ENCODE measurements at places on chromosomes 3 and 15.

GRCh38 chr3:73115806-73116205, 54.3 kb downstream of the EBLN2 start:
- DNase-seq, result no peak

- peak; percentile 88 for DNase-seq
These were observed 2.0 kb upstream of the CEMIP start for GRCh38 chr15:80777137-80777536.

DNA sequence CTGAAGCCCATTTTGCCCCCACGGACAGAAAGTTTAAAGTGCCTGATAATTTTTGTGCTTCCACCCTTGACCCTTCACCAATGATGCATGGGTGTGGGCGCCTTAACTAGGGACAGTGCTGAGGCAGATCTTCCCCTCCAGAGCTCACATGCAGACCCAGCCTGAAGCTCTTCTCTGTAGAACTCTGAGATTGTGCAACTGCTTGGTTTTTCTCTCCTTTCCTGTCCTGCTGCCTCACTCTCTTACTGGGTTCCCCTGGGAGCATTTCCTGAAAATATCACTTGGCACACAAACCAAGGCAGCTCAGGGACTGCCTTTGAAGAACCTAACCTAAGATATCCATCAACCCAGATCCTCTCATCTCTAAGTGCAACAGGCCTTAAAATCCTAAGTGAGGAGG, 220.3 kb upstream of the STT3B start:
- no peak for DNase-seq

DNA sequence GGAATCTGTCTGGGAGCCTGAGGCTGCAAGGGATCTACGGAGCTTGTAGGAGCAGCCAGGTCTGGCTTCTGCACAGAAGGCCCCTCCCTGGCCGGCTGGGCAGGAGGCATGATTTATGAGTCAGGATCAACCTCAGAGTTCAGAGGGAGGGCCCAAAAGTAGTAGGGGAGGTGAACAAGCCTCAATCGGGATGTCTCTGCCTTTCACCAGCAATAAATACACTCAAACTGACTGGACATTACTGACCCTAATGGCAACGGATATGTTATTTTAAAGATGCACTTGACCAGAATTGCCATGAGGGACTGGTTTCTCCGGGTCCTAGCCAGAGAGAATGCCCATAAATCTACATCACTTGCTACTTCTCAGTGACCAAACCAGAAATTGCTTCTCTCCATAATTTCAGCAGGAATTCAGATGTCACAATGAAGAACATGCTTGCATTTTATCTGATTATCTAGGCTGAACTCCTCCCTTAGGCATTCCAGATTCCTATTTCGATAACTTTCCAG, 109.6 kb upstream of the LMOD3 start:
- DNase-seq, result no peak

- DNase-seq, result peak; percentile 32
These were observed 56.8 kb upstream of the INSYN1 start for GRCh38 chr15:73809728-73810501.

DNA sequence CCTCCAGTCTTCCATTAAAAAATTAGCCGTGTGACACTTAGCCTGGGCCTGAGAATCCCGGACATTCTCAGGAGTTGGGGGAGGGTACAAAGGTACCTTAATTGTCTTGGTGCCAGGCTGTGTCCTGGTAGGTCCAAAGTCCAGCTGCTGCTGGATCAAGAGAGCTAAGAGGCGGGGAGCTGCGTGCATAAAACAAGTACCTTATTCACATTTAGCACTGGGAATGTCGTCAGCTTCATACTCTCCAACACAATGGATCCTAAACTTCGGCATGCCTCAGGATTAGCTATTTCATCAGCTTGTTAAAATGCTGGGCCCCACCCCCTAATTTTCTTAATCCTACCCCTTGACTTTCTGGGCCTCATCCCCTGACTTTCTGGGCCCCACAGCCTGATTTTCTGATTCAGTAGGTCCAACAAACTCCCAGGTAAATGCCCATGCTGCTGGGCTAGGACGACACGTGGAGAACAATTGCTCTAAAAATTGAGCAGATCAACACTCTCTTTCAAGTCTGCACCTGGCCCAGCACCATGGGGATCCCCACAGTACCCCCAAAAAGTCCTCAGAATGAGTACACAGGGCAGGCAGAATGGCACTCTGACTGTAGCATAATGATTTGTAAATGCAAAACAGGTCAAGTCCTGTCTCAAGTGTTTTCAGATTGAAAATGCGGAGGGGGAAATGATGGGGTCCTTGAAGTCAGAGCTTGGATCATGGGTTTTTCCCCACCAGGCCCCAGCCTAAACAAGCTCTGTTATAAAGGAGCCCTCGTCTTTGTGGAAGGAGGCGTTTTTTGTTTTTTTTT, 5.6 kb upstream of the AEN start:
- no peak for DNase-seq

DNA sequence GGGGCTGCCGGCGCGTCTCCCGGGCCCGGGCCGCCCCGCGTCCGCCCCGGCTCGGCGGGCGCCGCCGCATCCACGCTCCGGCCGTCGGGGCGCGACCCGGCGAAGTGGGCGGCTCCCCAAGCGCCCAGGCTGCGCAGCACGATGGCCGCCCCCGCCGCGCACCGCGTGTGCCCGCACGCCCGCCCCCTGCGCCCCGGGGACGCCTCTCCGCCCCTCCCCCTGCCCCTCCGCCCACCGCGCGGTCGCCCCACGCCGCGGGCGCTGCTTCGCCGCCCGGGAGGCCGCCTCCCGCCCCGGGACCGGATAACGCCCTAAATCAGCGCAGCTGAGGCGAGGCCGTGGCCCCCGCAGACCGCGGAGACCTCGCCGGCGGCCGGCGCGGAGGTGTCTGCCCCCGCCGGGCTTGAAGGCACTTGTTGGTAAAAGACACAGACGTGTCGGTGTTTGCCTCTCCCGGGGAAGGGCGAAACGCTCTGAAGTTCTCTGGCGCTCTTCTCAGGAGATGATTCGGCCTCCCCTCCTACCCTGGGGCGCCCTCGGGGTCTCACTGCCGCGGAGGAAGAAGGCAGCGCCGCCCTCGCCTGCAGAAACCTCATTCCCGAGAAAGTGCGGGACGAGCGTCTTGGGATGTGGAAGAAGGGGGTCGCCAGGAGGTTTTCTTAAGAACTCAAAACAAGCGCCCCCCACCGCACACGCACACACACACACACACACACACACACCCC, at the start of gene BNC1:
Gene BNC1 (minus strand): TSS at position 106 of the 725 bp plus-strand sequence. CDS start 36 bp downstream, at position 70.
- DNase-seq, result no peak

DNA sequence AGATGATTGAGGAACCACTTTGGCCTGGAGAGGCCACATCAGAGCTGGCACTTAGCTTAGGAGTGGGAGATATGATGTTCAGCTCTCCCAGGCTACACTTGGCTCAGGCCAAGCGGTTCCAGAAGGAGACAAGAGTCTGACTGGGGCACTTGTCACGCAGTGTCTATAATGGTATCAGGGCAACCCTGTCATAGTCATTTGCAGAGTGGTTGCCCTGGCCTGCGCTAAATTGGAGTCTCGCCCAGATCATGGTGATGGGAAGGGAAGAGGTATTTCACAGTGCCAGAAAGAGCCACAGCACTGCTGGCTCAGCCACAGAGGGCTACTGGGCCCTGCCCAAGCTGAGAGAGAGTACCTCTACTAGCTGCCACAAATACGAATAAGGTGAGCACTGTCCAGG, 186.9 kb upstream of the CRBN start:
- DNase-seq, result no peak

DNA sequence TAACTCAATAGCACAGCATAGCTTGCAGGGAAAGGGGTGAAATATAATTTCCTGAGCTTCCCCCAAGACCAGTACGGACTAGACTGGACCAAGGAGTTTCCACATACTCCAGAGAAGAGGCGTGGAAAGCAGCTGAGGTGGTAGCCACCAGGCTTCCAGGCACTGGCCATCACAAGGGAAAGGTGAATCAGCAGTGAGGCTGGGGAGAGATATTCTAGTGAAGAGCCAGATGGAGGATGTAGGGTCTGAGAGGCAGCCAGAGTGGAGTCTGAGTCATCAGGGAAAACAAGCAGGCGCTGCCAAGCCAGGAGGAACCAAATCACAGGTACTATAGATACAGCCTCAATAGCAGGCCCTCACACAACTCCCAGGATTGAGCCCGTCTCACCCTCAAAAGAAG, 9.6 kb upstream of the RASA2 start:
- peak; percentile 68 for DNase-seq

- DNase-seq, result no peak
These were observed 613.4 kb downstream of the FOXP1 start for GRCh38 chr3:70970171-70970570.

- no peak for DNase-seq
These were observed 91.3 kb downstream of the PLXNA1 start for GRCh38 chr3:127073941-127074820.

DNA sequence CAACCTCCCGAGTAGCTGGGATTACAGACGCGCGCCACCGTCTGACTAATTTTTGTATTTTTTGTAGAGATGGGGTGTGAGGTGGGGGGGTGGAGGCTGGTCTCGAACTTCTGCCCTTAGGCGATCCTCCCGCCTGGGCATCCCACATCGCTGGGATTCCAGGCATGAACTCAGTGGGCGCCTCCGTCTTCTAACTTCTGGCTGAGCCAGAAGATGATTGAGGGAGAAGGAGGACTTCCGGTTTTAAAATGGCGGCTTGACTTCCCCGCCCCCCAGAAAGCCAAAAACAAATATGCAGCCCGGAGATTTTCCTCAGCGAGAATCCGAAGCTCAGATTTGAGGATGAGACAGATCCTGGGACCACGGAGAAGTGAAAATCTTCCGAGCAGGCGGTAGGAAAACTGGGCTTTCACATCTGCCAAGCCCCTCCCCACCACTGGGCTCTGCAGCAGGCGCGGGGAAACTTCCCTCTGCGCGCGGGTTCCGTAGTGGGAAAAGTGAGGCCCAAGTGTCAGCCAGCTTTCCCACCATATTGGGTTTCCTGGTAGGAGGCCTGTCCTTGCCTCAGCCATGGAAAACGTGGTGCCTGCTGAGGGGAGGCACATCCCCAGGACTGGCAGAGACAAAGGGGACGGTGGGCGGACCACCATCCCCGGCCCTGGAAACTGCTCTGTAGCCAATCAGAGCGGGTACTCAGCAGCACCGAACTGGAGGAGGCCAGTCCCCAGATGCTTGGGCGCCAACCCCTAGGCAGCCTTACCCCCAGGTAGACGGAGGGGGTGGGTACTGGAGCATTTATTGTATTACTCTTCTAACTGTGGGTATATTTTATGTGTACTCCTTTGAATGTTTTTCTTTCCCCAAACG, 17.3 kb downstream of the CHST14 start:
- DNase-seq, result no peak

DNA sequence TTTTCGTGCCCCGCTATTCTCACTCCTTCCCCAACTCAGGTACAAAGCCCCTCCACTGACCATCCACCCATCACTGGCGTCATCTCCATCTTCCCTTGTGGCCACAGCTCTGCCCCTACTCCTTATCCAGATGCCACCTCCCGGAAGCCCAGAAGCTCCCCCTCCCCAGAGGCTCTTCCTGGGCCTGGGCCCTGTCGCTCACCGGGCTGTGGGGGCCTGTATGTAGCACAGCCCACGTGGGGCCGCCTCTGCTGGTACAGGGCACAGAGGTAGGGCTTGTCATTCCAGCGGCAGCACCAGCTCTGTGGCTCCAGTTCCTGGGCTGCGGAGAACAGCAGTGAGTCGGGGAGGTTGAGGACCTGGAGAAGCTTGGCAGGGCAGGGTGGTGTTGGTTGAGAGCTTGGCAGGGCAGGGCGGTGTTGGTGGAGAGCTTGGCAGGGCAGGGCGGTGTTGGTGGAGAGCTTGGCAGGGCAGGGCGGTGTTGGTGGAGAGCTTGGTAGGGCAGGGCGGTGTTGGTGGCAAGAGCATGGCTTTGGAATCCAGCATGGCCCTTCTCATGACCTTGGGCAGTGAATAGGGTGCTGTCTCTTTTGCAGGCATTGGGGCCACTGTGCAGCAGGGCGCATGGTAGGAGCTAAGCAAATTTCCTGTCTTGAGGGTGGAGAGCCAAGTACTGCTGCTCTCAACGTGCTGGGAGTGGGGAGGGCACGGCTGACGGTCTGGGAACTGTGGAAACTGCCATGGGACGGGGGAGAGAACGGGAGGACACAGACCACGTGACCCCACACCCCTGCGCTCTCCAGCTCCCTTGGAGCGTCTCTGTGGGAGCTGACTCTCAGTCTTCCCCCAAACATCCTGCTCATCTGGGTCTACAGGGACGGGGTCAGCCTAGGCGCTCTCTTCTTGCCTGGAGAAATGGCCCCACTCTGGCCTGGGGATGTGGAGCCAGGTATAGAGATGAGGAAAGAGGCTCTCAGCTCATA, 43.4 kb downstream of the MUC20 start:
- DNase-seq, result no peak

DNA sequence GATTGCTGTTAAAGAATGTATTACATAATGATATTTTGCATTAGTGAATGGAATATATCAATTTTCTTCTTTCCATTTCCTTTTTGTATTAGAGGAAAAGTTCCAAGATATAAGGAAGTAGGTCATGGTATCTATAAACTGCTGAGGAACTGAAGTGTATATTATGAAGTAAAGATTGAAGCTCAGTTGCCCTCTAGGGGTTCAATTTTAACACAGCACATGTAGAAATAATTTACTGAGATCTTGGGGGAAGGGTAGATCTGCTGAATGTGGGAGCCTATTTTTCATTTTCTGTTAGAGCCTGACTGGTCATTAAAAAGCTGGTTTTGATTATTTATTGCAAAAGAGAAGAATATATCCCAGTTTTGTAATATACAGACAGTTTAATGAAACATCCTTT, 45.2 kb downstream of the CMC1 start:
- DNase-seq, result peak; percentile 50

GRCh38 chr3:58200846-58201355, 9.9 kb downstream of the DNASE1L3 start:
- DNase-seq, result no peak

DNA sequence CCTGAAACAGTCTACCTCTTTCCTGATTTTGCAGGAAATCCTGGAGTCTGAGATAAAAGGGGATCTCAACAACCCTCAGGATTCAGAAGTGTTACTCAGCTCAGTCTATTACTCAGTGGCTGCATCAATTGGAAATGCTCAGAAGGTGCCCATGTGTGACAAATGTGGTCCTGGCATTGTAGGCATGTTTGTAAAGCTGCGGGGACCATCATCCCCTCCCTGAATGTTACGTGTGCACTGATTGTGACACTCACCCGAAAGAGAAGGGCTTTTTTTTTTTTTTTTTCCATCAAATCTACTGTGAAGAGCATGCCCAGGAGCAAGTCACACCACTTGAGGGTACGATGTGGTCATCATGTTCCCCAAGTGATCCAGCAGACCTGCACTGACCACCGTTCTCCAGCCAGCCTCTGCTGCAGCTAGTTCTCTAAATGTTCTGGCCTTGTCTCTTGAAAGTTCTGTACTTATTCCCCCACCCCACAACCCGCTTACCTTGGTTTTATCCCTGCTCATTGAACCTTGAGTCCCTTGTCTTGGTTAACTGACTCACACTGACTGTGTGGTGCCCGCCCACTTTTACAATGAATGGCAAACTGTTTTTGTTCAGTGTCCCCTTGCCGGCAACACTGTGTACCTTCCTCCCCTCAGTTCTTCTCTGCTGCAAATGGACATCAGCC, 19.8 kb downstream of the ST3GAL6 start:
- DNase-seq, result no peak

DNA sequence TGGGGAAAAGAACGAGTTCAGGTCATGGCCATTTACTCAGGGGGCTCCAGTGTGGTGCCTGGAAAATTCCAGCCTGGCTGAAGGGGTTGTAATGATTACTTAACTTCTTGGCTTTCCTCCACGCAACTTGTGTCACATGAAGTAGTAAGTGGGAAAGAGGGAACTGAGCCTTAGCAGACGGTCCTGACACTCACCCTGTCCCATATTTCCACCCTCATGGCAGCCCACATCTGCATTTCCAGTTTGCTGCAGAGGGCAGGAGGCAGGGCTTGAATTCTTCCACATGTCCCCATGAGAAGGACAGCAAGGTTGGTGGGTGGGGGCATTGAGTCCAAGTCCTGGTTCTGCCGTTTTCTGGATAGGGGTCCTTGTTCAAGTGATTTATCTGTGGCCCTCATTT, 7.8 kb upstream of the CAMP start:
- DNase-seq, result peak; percentile 37
